Activated T-cell treated with anti-CD3 and anti-CD28 coated beads for 48 hours (primary cell): ENCODE measurements at places on chromosomes 11 and 22.

DNA sequence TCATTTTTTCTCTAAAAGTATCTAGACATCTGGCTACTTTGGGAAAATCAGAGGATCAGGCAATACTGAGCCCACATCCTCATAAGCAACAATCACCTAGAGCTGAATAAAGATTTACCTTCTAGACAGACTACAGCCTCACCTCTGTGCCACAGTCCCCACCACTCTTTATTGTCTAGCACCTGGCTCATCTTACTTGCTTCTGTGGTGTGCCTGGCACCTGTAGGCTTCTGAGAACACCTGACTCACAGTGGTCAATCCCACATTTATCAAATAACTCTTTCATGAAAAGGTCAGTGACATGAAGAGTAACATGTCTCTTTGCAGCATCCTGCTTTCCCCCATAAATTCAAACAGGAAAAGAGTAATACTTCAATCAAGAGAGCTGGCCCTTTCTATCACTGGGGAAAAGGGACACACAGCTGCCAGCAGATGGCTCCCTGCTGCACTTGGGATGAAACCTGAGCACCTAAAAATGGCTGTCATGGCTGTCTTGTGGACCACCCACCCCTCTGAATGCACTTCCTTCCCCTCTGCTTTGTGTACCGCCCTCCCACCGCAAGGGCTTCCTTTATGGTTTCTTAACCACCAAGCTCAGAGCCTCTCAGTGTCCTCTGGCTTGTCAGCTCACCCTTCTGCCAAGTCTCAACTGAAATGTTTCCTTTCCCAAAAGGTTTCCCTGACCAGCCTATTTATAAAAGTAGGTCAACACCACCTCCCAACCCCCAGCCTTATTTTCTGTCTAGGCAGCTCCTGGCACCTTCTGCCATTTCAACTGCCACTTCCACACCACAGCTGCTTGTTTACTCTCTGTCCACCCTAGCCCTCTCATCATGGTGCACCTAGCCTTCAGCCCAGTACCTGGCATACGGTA is 9.3 kb downstream of the TFIP11 start:
- DNase-seq = no peak

DNA sequence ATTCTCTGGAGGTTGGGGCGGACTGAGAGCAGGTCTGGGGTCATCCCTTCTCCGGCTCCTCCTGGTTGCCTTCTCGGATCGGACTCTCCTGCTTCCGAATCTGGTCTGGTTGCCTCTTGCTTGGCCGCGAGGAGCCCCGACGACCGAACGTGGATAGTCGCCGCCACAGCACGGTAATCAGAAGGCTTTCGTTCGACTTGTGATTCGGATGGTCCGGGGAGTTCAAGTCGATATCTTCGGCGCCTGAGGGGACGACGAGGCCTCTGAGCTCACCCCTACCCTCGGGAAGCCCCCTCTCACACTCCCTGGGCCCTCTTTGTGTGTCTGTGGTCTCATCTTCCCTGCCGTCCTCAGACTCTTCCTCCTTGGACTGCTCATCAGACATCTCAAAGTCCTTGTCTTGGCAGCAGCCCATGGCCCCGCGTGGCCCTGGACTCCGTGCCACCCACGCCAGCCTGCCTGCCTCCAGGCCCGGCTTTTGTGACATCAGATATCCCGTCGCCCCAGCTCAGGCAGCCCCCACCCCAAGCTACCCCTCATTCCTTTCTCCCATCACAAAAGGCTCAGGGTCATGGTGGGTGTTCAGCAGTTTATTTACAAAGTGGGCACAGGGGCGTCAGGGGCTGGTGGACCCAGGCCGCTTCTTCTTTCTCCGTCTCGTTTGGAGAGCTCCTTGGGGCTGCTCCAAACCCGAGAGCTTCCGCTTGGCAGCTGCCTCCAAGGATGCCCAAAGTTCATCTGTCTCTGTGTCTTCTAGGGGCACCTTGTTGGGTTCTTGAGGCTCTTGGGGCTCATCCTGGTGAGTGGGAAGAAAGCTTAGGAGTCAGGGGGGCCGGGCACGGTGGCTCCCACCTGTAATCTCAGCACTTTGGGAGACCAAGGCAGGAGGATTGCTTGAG is at the start of gene TEX54:
Gene TEX54 (minus strand): TSS at position 506 of the 899 bp plus-strand sequence.
- no peak for DNase-seq

DNA sequence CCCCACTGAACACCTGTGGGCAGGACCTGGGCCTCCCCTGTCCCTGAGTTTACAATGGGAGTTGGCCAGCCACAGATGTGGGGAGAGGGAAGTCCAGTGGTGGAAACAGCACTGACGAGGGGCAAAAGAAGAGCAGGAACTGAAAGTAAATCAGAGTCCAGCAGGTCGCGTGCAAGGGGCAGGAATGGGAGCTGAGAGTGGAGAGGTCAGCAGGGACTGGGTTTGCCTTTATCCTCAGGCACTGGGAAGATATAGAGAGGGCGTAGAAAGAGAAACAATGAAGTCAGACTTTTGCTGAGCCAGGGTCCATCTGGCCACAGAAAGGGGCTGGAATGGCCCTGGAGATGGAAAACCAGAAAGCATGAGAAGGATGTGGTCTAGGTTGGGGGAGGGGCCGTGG is 8.5 kb downstream of the P2RY6 start:
- DNase-seq = no peak

- DNase-seq = no peak
These were observed 2.6 kb upstream of the FTH1 start for GRCh38 chr11:61969838-61970662.

- no peak for DNase-seq
These were observed 43.9 kb upstream of the GRIK4 start for GRCh38 chr11:120467627-120468026.

GRCh38 chr22:49267996-49268395 is 559.7 kb downstream of the BRD1 start:
- DNase-seq = no peak

DNA sequence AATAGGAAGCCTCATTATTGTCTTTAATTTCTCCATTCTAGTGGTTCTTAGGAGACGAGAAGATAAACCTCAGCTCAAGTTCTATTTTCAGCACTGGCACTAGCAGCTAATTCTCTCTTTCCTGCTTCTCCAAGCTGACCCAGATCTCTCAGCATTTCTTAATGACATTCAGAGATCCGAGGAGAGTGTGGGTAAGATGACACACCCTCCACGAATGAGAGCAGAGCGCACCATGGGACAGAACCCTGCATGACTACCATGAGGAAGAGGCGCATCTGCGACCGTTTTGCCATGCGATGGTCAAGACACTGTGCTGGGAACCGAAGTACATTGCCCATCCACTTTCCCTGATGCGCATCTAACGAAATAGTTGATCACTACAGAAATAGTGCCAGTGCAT is 241.8 kb downstream of the LARGE1 start:
- no peak for DNase-seq

DNA sequence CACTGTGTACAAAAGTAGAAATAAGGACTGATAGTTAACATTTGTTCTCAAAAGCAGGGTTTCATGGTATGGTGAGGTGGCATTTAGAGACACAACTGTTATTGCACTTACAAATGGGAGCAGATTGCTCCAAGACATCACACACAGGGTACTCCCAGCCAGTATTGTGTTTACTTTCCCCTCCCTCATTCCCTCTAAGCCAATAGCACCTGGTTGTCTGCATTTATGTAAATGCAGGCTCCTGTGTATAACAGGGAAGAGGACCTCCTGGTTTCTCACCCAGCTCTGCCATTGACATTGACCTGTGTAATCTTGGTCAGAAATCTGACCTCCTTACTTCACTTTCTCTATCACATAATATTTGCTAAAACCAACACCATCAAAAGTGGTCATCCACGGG is 154.4 kb downstream of the NAV2 start:
- no peak for DNase-seq

DNA sequence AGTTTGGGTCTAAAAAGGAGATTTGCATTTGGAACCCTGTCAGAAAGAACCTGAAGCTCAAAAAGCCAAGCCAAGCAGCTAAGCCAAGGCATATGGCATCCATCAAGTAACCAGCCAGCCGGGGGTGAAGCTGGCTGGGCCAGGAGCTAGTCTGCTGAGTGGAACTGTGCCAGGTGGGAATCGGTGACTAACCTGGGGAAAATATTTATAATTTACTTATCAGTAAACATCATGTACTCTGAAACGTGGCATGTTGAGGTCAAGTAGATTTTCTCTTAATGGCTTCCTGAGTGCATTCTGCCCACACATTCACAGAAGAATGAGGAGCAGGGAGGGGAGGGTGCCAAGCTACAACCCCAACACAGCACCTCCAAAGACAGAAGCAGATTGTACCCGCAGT is 70.5 kb upstream of the SESN3 start:
- no peak for DNase-seq

- no peak for DNase-seq
These were observed 743 bp upstream of the RCE1 start for GRCh38 chr11:66842501-66842895.

- DNase-seq = no peak
These were observed 804 bp downstream of the KCNK4 start for GRCh38 chr11:64291752-64292459.

- DNase-seq = no peak
These were observed 123.6 kb downstream of the MN1 start for GRCh38 chr22:27677905-27678458.

DNA sequence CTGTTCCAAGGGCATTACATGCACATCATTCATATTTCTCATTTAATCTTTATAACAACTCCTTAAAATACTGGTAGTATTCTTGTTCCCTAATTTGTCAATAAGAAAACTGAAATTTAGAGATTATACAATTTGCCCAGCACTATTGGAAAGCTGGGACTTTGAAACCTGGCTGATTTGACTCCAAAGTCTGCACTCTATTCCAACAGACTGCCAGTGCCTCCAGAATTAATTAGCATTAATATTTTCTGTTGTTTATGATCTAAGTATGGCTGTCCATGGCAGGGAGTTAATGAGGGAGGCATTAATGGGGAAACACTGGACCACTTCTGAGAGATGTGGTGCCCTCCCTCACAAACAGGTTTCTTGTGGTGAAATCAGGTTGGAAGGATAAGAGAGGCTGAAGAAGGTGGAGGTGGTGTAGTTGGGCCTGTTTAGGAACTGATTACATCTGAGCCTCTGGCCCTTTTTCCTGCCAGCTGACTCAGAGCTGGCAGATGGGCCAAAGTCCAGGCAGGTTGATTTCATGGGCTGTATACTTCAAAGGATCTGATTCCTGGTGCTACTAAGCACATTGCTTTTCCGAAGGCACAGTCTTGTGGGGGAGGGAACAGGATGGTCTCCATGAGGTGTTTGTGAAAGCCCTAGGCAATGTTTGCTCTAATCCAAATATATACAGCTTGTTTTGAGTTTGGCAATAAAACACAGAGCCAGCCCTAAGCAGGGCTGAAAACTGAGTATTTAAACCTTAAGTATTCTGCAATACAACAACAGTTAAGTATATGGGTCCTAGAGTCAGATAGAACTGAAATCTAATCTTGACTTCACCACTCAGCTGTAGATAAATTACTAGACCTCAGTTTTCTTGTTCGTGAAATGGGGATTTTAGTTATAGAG is 21.0 kb upstream of the RAB30 start:
- no peak for DNase-seq

DNA sequence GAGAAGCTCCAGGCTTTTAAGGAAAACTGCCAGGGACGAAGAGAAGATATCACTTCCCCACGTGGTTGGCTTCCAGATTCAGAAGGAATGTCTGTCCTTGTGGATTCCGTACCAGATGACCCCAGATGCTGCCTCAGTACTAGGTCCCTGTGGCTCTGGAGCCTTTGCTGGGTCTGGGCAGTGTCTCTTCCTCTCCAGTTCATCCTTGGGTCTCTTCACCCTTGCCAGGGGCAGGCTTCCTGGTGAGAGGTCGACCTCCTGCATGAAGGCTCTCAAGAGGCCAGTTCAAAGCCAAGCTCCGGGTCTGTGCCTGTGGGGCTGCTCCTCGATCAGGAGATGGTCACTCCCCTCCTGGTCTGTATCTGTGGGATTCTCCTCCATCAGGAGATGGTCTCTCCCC is 74.7 kb upstream of the B3GAT1 start:
- DNase-seq = no peak

DNA sequence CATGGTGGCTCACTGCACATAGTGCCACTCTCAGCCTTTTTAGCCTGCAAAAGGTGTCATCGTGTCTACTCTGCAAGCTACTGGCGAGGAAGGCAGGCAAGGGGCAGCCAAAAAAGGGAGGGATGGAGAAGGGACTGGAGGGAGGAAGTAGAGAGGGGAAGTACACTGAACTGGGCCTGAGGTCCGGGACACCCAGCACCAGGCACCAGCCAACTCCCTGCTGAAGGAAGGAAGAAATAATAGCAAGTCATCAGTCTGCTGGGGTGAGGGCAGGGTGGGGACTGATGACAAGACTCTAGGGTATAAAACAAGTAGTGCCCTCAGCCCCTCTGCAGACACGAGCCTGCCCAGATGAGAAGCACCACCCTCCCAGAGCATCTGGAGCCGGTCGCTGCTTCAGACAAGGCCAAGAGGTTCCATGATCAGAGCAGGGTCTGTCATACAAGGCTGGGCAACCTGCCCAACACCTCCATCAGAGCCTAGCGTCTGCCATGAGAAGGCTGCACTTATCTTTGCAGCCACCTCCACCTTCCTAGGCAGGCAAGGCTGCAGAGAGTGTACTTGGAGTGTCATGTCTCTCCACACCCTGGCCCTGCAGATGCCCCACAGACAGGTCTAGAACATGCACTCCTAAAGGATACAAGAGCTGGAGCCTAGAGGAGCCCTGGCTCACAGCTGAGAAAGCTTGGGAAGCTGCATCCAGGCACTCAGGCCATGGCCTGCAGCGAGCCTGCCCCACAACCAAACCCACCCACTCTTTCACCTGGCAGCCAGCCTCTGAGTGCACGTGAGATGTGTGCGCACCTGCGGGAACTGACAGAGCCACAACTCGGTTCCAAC is 9.0 kb upstream of the COMT start:
- DNase-seq = no peak

- DNase-seq = no peak
These were observed 16.0 kb downstream of the ZNRF3 start for GRCh38 chr22:28899199-28899853.

GRCh38 chr22:42179616-42180015 is 49.0 kb upstream of the CYP2D6 start:
- DNase-seq = no peak

DNA sequence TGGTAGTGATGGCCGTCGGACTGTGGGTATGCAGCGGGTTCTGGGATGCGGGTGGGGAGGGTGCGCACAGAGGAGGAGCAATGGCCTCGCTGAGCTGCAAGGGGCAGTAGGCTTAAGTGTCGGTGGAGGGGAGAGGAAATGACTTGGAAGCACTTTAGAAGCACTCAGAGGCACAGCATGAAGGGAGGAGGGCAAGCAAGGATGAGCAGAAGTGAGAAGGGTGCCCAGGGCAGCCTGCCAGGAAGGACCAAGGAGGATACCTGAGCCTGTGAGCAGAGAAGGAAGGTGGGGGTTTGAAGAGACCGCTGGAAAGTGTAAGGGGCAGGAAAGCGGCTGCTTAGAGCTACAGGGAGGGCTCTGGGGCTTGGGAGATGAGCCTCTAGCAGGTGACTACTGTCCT is 330 bp downstream of the SLC5A1 start:
- no peak for DNase-seq

GRCh38 chr11:43732225-43732624 is 51.7 kb downstream of the HSD17B12 start:
- no peak for DNase-seq
